NCI-H2107 (cell line): ENCODE measurements at places on chromosomes 13 and 19.

DNA sequence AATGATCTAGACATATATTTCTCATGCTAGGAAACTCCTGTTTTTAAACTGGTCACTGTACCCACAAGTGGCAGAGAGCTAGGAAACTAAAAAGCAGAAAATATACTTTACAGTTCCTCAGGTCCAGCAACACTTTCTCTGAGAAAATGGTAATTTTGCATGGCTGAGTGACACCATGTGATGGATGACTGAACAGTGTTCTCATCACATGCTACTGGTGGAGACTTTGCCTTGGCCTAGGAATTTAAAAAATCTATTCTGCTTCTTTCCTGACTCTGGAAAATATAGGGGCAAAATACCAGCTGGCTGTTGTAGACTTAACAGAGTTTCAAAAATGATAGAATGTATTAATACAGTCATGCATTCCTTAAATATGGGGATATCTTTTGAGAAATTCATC lies 50.0 kb downstream of the LATS2 start:
- DNase-seq, result no peak

- no peak for DNase-seq
These were observed 7.2 kb upstream of the MBNL2 start for GRCh38 chr13:97214921-97215320.

DNA sequence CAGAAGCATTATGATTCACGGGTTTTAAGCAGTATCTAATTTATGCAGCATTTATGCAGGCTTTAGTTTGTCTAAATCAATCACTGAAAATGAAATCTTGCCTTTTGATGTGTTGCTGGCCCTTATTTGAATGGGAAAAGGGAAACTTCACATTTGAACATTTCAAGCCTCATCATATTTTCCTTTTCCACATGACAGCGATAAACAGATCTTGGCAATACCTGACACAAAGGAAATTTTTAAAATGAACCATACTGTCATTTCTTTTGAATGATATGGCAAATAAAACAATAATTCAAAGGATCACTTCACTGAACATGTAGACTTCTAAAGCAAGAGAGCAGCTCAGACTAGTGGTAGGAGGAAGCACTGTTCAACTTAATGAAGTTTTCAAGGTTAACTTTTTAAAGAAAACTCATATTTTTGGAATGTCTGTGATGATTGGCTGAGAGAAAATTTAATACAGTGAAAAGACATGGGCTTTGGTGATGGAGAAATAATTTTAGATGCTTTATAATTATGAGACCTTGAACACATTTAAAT lies 198.1 kb downstream of the OXGR1 start:
- no peak for DNase-seq

DNA sequence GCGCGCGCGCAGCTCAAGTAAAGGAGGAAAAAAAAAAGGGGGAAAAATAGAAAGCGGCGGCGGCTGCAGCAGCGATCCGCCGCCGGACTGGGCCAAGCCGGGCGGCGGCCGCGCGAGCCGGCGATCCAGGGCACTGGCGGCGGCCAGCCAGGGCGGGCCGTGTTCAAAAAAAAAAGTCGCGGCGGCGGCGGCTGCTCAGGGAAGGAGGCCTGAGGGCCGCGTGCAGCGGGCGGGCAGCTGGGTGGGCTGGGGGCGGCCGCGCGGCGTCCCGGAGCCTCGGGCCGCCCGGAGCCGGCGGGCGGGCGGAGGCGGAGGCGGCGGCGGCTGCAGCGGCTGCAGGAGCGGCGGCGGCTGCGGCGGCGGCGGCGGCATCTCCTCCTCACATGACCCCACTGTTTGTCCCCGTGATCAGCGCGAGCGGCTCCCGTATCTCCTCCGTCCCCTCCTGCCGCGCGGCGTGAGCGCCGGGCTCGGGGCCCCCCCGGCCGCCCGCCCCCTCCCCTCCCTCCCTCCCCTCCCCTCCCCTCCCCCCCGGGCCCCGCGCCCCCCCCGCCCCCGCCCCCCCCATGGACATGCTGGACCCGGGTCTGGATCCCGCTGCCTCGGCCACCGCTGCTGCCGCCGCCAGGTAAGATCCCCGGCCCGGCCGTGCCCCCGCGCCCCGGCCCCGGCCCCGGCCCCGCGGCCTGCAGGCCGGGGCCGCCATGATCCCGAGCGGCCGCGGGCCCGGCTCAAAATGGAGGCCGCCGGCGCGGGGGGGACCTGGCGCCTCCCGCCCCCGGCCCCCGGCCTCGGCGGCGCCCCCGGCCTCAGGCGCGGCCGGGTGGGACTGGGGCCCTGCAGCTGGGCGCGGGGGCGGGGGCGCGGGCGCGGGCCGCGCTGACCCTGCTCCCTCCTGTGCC lies at the start of gene USF2:
USF2 (plus strand) TSS at position 427 of the 902 bp plus-strand sequence; CDS start at position 567, 140 bp downstream.
- DNase-seq, result peak; percentile 52

DNA sequence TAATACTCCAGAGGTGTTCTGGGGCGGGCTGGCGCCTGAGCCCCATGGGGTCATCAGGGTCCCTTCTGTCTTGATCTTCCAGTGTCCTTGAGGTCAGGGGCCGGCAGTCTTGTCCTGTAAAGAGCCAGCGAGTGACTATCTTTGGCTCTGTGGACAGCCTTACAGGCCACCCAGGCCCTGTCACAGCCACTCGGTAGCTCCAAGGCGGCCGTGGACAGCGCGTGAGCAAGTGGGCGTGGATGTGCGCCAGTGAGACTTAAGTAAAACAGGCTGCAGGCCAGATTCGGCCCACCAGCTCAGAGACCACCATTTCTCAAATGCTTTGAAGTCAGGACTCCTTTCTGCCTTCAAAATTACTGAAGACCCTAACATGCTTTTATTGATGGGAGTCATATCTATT lies 3.7 kb downstream of the ZNF444 start:
- DNase-seq, result no peak

DNA sequence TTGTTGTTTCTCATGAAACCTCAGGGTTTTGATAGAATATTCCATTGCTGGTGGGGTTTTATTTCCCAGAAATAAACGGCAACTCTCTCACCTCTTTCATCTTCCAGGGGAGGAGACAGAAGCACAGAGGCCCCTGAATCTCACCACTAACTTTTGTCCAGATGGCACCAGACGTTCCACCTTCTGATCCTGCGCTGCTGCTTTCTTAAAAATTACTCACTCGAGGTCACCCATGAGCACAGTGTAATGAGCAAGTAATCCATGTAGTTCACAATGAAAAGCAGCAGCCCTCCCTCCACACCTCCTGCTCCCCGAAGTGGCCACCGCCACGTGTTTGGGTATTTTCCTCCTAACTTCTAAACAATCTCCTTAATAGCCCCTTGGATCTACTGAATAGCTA lies 51.3 kb downstream of the TEX29 start:
- no peak for DNase-seq

- DNase-seq, result no peak
These were observed 300.1 kb downstream of the COG6 start for GRCh38 chr13:39955560-39955959.
